Anterior cingulate cortex (tissue), 58 donors: ENCODE measurements at places on chromosomes 1 and 21.

GRCh38 chr1:22317231-22317919 lies 134.3 kb upstream of the ZBTB40 start:
- DNase-seq = no peak

GRCh38 chr1:176577646-176578197 lies 114.7 kb downstream of the PAPPA2 start:
- DNase-seq = no peak

DNA sequence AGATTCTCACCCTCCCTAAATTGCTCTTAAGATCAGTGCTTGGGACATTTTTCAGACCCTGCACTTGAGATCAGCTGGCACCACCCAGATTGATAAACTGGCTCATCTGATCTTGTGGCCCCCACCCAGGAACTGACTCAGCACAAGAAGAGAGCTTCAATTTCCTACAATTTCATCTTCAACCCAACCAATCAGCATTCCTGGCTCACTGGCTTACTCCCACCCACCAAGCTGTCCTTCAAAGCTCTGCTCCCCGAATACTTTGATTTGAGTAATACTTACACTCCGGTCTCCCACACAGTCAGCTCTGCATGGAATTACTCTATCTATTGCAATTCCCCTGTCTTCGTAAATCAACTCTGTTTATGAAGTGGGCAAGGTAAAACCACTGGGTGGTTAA lies 461.9 kb upstream of the RGS18 start:
- DNase-seq = no peak

DNA sequence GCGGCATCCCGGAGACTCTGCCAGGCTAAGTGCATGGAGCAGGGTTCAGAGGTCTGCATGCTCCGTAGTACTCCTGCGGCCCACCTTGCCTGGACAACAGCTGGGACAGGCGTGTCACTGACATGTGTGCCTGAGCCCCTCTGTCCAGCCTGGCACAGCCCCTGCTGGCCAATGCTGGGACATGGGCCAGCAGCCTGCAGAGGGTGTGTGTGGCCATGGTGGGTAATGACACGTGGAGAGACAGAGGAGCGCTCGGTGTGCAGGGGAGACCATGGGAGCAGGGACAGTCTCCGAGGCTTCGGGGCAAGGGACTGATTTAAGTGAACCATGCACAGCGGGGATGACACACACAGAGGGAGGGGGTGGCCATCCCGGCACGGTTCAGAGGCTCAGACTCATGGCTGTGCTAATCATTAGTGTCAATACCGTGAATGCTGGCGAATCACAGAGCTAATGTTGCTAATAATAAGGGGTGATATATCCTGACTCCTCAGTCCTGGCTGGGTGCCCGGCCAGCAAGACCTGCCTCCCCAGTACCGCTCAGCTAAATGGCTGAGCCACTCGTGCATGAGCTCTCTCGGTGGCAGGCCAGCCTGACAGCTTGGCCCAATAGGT lies 41.5 kb downstream of the IGSF21 start:
- no peak for DNase-seq

DNA sequence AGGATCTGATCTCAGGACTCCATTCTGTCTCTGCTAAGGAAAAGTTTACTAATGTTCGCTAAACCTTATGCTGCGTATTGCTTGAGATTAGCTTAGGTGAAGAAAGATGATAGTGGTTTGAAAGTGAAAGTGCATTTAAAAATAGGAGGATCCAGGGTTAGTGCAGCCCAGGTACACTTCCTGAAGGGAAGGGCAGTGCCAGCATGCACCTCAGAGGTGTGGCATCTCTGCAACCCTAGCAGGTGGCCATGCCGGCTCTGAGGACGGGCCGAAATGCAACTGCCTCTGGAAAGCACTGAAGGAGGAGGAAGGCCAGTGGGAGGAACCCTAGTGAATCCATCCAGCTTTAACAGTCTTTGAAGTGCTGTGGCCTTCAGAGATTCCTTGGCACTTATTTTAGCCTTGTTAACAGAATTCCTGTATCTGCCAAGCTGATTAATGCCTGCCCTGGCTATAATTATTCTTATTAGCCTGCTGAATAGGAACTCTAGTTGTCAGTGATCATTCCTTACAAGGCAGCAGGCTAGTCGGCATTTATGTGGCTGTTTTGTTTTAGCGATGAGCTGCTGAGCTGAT lies 5.5 kb downstream of the PTGFRN start:
- DNase-seq = no peak

DNA sequence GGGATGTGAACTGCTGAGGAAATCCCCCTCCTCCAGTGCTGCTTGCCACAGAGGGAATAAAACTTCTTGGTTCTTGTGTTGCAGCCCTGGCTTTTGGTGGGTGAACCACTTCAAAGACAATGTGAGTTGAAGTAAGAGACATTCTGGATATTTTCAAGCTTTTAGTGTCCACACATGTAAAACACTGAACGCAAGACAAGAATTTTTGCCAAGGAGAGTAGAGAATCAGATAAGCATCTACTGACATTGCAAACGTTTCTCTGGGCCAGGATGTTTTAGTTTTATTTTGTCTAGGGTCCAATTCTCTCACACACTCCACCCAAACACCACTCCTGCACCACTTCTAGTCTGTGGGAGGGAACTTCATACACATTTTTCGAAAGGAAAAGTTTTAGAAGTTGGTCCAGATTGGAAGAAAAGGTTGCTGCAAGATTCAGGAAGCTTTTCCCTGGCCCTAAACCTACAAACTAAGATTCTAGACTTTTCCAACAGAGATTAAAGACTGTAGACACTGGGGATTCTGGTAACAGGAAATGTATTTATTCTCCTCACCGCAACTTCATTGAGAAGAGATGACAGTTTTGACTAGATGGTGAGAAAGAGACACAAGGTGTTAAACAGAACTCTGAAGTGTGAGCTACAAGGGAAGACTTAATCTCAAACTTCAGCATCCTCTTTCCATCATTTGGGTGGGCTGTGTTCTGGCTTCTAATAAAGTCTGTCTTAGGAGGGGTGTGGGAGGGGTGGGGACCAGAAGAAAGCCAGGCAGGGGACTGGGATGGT lies 16.1 kb downstream of the FASLG start:
- no peak for DNase-seq

- no peak for DNase-seq
Measured at GRCh38 chr1:1599030-1599934, 653 bp downstream of the FNDC10 start.

DNA sequence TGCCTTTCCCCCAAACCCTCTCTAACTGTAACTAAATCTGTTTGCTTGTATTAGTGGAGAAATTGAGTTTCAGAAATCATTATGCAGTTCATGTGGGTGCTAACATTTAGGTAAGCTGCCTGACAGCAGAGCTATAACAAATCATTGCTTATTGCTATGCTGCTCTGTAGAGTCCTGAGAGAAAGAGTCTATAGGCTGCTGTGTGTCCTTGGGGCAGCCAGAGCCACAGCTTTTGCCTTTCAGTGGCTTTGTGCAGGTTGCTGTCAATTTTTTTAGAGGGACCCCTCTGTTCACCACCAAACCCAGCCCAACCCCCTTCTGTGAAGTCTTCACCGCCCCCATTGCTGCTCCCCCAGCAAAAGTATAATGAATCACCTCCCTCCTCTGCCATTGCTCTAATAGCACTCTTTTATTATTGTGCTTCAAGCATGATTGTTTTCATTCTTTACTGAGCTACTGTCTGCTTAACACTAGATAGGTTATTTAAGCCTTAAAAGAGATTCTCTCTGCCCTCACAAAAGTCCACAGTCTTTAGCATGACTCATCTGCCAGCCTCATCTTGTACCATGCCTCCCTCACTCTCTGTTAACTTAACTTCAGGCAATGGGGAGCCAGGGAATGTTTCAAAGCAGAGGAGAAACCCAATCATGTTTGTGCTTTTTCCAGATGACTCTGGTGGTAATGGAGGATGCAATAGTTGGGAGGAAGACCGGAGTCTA lies 38.6 kb downstream of the DIRAS3 start:
- DNase-seq = no peak

DNA sequence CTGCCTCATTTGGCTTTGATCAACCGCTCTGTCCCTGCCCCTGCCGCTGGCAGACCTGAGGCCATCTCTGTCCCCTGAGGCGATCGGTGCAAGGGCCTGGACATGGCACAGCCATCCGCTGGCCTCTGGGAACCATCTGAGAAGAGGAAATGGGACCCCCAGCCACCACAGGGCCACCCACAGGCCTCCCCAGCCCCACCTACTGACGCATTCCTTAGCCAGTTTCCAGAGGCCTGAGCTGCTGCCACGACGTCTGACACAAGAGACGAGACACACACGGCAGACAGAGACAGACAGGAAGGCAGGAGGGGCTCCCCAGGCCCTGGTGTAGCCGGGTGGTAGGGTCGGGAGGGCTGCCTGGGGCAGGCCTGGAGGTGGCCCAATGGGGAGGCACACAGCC lies 37.3 kb upstream of the EDN2 start:
- no peak for DNase-seq

- DNase-seq = no peak
Measured at GRCh38 chr1:220504329-220504728, 23.6 kb upstream of the MARK1 start.

GRCh38 chr1:83531521-83532309 lies 467.2 kb downstream of the TTLL7 start:
- DNase-seq = no peak
